ENCODE measurements at places on chromosomes 16 and 17.
A peak's percentile ranks its signal among the peaks of the same experiment; 100 is the strongest.

DNA sequence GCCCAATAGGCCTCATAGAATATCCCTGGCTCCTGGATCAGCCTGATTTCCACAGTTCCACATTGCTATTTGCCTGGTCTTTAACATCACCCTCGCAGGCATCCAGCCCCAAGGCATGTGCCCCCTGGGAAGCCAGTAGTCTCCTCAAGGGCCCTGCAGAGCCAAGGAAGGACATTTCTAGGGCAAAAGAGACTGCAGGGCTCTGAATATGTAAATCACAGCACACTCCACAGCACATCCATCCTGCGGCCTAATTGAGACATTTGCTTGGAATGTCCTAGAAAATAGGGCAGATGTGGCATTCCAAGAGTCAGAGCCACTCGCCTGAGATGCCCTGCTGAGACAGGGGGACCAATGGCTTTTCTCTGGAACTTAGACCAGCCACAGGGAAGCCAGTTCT is 11.4 kb upstream of the C16orf78 start:
- no peak for DNase-seq

- DNase-seq = no peak
These were observed 143.9 kb upstream of the HS3ST2 start for GRCh38 chr16:22670044-22670536.

GRCh38 chr16:85399583-85400284 is 213.4 kb upstream of the GSE1 start:
- DNase-seq = peak; percentile 28

GRCh38 chr16:25894093-25894492 is 202.3 kb downstream of the HS3ST4 start:
- DNase-seq = no peak

DNA sequence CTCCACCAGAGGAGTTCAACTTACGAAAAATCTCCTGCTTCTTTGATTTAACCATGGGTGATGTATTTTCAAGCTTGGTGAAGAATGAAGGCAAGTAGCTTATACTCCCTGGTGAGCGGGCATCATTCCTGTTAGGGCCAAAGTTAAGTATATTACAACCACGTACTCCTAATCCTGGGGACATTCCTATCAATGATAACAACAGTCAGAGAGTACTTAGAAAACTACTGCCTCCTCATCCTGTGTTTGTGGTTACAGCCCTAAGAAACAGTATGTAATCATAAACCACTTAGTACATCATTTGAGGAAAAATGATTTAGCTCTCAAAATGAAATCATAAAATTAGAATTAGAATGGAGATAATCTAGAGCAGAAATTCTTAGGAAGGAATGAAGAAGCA is 47.3 kb downstream of the TTC19 start:
- no peak for DNase-seq

- no peak for DNase-seq
These were observed 149.8 kb downstream of the RBFOX3 start for GRCh38 chr17:79461041-79461440.

- no peak for DNase-seq
These were observed 7.5 kb downstream of the SLC5A11 start for GRCh38 chr16:24853169-24853824.

DNA sequence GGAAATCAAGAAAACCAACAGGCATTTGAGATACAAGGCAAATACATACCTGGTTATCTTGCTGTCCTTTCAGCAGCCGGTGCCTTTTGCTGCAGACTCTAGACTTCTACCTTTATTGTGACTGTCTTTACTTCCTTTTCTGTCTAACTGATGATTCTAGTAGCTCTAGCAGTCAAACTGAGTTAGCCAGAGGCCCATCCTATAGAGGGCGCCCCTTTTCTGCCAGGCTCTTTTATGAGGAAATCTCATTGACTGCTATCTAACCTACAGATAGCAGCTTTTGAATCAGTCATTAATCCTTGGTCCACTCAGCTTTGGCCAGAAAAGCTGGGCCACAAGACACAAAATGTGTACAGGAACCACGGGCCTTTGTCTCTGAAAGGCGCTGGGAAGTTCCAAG is 87.5 kb upstream of the WSB1 start:
- no peak for DNase-seq

- peak; percentile 33 for DNase-seq
These were observed 3.6 kb downstream of the COG1 start for GRCh38 chr17:73196500-73196899.

- no peak for DNase-seq
These were observed 4.2 kb downstream of the CSNK1D start for GRCh38 chr17:82269138-82269881.

- no peak for DNase-seq
These were observed 14.9 kb upstream of the RBFOX3 start for GRCh38 chr17:79625706-79626105.

DNA sequence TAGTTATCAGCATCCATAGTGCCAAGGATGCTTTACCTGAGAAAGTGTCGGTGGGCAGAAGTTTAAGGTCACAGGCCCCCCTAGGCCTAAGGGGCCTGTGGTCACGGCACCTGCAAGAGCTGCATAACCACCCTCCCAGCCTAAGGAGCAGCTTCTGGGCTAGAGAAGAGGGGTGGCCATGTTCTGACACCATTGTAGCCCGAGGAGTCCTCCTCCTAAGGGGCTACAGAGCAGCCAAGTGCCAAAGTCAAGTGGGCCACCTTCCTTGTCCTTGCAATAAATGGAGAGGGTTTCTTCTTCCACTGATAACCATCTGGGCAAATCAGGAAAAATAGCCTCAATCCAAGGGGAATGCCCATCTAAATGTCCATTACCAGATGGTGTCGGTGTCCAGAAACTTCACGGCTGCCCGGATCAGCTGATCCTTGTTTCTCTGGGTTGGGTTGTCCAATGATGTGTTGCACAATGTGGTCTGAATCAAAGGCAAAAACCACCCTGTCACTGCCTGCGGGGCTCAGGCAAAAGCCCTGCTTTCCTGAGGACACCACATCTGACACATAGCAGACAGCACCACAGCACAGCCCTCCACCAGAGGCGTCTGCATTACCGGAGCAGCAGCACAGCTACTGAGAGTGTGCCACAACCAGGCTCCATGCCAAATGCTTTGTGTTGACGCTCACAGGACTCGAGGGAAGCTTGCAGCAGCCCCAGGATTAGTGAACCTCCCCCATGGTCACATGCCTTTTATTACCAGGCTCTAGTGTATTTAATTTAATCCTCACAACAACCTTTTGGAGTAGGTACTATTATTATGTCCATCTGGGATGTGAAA is 12.8 kb downstream of the ATPAF2 start:
- no peak for DNase-seq

- DNase-seq = no peak
These were observed 21.4 kb upstream of the GPT2 start for GRCh38 chr16:46862555-46863447.

DNA sequence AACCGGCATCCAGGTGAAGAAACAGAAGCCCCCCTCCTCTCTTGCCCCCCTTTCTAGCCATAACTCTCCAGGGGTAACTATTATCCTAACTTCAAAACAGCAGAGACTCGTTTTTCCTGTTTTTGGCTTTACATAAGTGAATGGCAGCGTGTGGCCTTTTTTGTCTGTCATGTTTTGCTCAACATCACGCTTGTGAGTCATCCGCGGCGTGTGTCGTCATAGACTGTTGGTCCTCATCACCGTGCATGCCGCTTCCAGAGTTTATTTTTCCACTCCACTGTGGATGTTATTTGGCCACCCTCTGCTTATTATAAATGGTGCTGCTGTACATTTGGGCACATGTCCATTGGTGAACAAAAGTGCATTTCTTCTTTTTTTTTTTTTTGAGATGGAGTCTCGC is 52.6 kb downstream of the ERN1 start:
- no peak for DNase-seq

- DNase-seq = no peak
These were observed 4.4 kb downstream of the CRLF3 start for GRCh38 chr17:30819971-30820705.

GRCh38 chr17:752620-753219 is 656 bp upstream of the GEMIN4 start:
- no peak for DNase-seq

- no peak for DNase-seq
These were observed 165.2 kb downstream of the VPS53 start for GRCh38 chr17:549177-550040.

GRCh38 chr17:45752246-45752645 is 31.9 kb upstream of the CRHR1 start:
- DNase-seq = no peak

DNA sequence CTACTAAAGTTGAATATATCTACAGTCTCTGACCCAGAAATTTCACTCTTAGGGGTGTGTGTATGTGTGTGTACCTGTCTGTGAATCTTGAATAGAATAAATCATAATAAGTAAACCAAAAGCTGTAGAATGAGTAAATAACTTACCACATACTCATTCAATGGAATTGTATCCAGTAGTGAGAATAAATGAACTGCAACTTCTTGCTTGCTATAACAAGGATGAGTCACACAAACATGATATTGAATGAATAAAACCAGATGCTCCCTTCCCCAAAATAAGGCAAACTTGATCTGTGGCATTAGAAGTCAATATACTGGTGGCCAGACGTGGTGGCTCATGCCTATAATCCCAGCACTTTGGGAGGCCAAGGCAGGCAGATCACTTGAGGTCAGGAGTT is 259.8 kb upstream of the MON1B start:
- no peak for DNase-seq

- peak; percentile 33 for DNase-seq
These were observed 387.5 kb upstream of the HSBP1 start for GRCh38 chr16:83420206-83420760.

- peak; percentile 73 for DNase-seq
These were observed at the start of gene PIK3R5 for GRCh38 chr17:8965394-8966168. PIK3R5 (minus strand) TSS chr17:8965707; CDS start chr17:8911494, 54,213 bp downstream.

GRCh38 chr16:3274947-3275346 is 8.3 kb upstream of the ZNF263 start:
- DNase-seq = no peak

DNA sequence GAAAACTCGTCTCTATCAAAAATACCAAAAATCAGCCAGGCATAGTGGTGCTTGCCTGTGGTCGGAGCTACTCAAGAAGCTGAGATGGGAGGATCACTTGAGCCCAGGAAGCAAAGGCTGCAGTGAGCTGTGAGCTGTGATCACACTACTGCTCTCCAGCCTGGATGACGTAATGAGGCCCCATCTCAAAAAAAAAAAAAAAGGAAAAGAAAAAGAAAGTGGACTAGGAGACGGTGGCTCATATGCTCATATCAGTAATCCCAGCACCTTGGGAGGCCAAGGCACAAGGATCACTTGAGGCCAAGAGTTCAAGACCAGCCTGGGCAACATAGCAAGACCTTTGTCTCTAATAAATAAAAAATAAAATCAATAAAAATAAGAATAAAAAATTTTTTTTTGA is 8.8 kb upstream of the SUMO2 start:
- DNase-seq = no peak

- DNase-seq = no peak
These were observed 5.6 kb downstream of the POLG2 start for GRCh38 chr17:64491034-64491860.

DNA sequence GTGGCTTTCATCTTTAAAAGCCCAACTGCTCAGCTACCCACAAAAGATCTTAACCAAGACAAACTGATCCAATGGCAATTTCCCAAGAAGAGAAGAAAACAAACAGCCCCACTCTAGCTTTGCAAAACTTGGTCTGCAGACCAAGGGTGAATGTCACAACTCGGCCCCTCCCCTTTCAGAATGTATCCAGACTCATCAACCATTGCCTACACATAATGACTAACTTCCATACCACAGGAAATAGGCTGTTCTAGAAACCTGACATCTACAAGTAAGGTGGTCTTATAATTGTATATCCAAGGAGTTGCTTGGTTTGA is 16.0 kb downstream of the DCUN1D3 start:
- no peak for DNase-seq

GRCh38 chr16:28931801-28932225 is at the start of gene CD19:
CD19 (plus strand) TSS chr16:28931971; CDS start chr16:28932001, 30 bp downstream.
- no peak for DNase-seq

DNA sequence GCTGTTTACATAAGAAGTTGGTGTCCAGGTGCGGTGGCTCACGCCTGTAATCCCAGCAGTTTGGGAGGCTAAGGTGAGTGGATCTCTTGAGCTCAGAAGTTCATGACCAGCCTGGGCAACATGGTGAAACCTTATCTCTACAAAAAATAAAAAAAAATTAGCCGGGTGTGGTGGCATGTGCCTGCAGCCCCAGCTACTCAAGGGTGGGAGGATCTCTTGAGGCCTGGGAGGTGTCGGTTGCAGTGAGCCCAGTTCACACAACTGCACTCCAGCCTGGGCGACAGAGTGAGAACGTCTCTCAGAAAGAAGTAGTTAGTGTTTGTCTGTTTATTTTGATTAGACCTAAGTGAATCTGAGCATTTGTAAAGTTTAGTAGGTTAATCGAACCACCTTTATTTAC is 12.8 kb downstream of the DDX19A start:
- DNase-seq = no peak

- DNase-seq = peak; percentile 68
These were observed at the start of gene RNF135 for GRCh38 chr17:30970831-30971567. RNF135 (plus strand) TSS chr17:30971039; CDS start chr17:30971074, 35 bp downstream.

- no peak for DNase-seq
These were observed 23.5 kb upstream of the GRIN2A start for GRCh38 chr16:10205688-10206087.

GRCh38 chr16:60739737-60740683 is 1296.2 kb downstream of the CDH8 start:
- no peak for DNase-seq

DNA sequence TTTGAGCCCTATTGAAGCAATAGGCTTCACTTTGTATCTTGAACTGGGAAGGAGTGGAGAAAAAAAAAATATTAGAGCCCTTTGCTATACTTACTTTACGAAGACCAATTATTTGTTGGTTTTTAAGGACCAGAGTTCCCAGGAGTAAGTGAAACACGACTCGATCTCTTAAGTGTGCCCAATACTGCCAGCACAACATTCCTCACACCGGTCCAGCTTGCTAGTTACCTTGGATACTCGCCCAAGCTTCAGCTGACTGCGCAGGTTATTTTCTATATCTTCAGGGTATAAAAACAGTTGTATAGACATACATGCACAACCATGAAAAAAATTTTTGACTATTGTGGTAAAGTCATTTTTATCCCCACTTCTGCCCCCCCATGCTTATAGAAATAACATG is 72.1 kb downstream of the RPTOR start:
- DNase-seq = no peak

GRCh38 chr17:72065556-72065955 is 55.3 kb upstream of the SOX9 start:
- no peak for DNase-seq

- peak; percentile 50 for DNase-seq
These were observed 53.8 kb downstream of the COG7 start for GRCh38 chr16:23398987-23399805.

GRCh38 chr17:21082001-21082436 is 39.2 kb upstream of the USP22 start:
- no peak for DNase-seq

DNA sequence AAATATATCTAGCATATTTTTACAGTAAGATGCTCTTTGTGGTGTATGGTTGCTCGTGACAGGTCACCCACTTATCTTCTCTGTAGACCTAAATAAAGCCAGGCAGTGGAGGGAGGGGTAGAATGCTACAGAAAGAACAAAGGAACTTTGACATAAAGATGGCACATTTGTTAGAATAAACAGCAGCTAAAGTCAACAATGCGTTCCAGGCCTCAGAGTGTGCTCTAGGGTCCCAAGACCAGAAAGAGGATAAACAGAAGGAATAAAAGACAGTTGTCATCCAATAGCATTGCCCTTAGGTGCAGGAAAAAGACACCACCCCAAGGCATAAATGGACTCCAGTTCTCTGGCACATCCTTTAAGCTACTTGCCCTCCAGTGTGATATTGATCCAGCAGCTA is 523.0 kb upstream of the CDH11 start:
- DNase-seq = no peak

Data from nephron progenitor cell (in vitro differentiated cells).